Activated CD8-positive, alpha-beta T cell treated with anti-CD3 and anti-CD28 coated beads, Interleukin-2, amount 10 ng/mL, durations not matched to agents 7 days and 5 days (primary cell): ENCODE measurements at places on chromosomes 5 and 9. TPM values are rescaled to one million over a fixed set of nuclear protein-coding genes. Genes with fewer than 3 reads are reported as not detected.

- H3K4me3 ChIP-seq = no peak overlapping the region
- H3K27me3 ChIP-seq = no peaks in the 10 kb centered on the region
- H3K4me1 ChIP-seq = no peaks in the 10 kb centered on the region
- no peak overlapping the region for H3K27ac ChIP-seq
- H3K36me3 ChIP-seq = no peaks in the 10 kb centered on the region
Observed at GRCh38 chr5:143495110-143495509, 91.6 kb upstream of the NR3C1 start.

- no peaks in the 10 kb centered on the region for H3K4me1 ChIP-seq
- peaks cover 24% of the 10 kb centered on the region for H3K27me3 ChIP-seq
- no peak overlapping the region for H3K4me3 ChIP-seq
Observed at GRCh38 chr5:115343855-115344254, 47.4 kb upstream of the CCDC112 start.

- no peak overlapping the region for H3K4me3 ChIP-seq
- H3K36me3 ChIP-seq = no peaks in the 10 kb centered on the region
- no peaks in the 10 kb centered on the region for H3K27me3 ChIP-seq
- H3K4me1 ChIP-seq = no peaks in the 10 kb centered on the region
- H3K27ac ChIP-seq = no peak overlapping the region
Observed at GRCh38 chr9:108673386-108673785, 182.4 kb downstream of the ACTL7B start.

- H3K27ac ChIP-seq = no peak overlapping the region
- H3K27me3 ChIP-seq = no peaks in the 10 kb centered on the region
- DNase-seq = no peak
- H3K4me3 ChIP-seq = no peak overlapping the region
- no peaks in the 10 kb centered on the region for H3K36me3 ChIP-seq
Observed at GRCh38 chr5:51983161-51983560, 599.9 kb downstream of the ISL1 start.

DNA sequence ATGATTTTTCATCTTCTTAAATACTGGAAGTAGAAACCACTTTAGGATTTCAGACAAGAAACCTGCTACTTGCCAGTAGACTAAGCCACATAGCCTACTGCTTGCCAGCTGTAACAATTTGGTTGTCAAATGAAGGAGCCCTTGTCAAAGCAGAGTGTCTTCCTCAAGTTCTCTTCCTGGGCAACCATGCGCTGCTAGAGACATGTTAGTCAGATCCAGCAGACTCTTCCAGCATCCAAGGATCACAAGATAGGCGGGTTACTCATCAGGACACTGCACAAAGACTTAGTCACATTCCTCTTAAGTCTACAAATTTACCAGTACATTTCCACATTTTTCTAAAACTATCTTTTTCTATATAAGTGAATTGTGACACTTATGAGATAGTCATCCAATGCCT is 24.4 kb downstream of the SKIC3 start:
- no peak overlapping the region for H3K27ac ChIP-seq
- no peaks in the 10 kb centered on the region for H3K27me3 ChIP-seq

- H3K27ac ChIP-seq = no peak overlapping the region
- no peaks in the 10 kb centered on the region for H3K36me3 ChIP-seq
- no peak overlapping the region for H3K4me3 ChIP-seq
- H3K27me3 ChIP-seq = no peaks in the 10 kb centered on the region
Observed at GRCh38 chr9:116844621-116845020, 157.5 kb downstream of the TRIM32 start.

DNA sequence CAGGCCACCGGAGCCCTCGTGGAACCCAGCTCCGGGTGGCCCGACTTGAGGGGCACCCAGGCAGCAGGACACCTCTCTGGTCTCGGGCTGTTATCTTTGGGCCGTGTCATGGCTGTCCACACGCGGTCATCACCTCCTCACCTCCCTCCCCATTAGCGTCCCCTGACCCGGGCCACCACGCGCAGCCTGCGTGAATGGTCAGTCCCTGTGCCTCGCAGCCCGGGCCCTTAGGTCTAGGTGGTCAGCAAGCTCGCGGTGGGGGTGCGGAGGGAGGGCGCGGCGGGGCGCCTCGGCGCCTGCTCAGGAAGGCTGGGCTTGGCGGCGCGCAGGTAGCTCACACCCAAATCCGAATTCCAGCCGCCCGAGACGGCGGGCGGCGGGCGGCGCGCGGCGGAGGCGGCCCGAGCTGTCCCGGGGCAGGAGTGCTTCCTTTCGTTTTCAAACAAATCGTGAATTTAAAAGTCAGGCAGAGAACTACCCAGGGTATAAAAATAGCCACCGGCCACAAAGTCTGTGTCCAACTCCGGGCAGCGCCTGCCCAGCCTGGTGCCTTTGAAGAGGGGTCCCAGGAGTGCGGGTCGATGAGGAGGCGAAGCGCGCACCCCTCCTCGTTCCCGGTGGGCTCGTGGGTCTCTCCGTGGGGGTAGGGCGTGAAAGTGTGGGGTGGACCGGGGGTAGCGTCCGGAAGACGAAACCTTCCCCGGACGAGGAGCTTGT is 1.0 kb upstream of the RXRA start:
- peak overlapping the region; percentile 50 for H3K4me3 ChIP-seq
- DNase-seq = no peak
- H3K27me3 ChIP-seq = peaks cover 37% of the 10 kb centered on the region

DNA sequence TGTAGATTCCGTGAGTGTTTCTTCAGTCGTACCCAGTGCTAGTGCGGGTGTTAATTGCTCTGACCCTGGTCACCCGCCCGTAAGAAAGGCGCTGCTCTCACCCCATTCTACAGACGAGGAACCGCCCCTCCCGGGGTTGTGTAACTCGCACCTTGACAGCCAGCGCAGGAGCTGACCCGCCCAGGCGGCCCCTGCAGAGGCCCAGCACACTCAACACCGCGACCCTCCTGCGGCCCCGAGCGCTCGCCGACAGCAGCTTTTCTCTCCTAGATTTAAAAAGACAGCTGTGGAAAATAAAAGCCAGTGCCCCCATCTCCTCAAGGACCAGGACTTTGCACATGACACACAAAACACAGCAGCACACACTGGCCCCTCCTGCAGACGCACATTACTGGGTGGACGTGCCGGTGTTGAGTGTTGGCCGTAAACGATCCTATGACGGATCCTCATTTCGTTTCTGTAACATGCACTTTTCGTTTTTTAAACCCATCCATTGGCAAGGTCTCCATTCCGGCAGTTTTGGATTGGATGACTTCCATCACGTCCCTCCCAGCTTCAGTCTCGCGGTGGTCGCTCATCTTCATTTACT is 22.9 kb downstream of the OR2V2 start:
- H3K27ac ChIP-seq = peak overlapping the region; percentile 67
- peaks cover 9% of the 10 kb centered on the region for H3K36me3 ChIP-seq
- H3K4me3 ChIP-seq = peak overlapping the region; percentile 63
- peaks cover 41% of the 10 kb centered on the region for H3K27me3 ChIP-seq
- H3K4me1 ChIP-seq = peaks cover 70% of the 10 kb centered on the region
- no peak for DNase-seq

DNA sequence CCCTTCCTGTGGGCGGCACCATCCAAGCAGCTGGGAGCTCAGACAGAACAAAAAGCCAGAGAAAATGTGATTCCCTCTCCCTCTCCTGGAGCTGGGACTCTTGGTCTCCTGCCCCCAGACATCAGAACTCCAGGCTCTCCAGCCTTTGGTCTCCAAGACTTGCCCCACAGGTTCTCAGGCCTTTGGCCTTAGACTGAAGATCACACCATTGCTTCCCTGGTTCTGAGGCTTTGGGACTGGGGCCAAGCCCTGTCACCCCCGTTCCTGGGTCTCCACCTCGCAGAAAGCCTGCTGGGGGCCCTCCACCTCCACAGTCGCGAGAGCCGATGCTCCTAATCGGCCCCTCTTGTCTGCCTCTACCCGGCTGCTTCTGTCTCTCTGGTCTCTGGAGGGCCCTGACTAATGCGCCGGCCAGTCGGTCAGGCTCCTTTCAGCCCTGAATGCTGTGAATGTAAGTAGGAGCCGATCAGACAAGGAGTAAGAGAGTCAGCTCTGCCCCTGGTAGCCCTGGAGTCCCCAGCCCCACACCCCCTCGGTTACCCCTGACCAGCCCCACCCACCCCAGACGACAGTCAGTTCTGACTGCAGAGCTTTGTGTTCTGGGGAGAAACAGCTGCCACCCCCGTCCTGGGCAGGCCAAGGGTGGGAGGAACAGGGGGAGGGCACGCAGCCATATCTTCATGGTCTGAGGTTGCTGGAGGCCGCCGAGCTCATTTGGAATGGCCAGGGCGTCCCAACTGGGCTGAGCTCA is 57.5 kb downstream of the VAV2 start:
- no peaks in the 10 kb centered on the region for H3K4me1 ChIP-seq
- DNase-seq = no peak
- no peak overlapping the region for H3K27ac ChIP-seq
- H3K4me3 ChIP-seq = no peak overlapping the region

- no peak overlapping the region for H3K4me3 ChIP-seq
- no peaks in the 10 kb centered on the region for H3K4me1 ChIP-seq
- H3K36me3 ChIP-seq = no peaks in the 10 kb centered on the region
- H3K27me3 ChIP-seq = no peaks in the 10 kb centered on the region
Observed at GRCh38 chr5:149408252-149409099, 29.4 kb upstream of the IL17B start.

DNA sequence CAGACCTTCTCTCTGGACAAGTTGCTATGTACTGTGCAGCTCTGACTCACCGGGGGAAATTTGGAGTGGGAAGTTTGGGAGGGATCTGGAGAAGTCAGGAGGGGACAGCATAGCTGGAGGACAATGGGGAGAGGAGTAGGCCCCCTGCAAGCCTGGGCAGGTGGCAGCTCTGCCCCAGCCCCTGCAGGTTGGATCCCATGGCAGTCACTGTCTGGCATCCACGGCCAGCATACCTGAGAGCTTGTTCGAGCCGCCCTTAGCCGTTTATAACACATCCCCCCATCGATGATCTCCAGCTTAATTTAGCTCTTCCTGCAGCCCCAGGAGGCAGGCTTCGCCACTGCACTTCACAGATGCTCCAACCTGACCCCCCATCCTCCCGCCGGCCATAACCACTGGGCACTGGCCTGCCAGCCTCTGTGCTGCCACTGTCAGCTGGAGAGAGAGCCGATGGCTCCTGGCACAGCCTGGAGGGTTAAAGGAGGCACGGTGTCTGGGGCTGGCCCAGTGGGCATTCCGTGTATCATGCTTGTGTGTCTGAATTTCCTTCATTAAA is 57.7 kb upstream of the RNU6ATAC start:
- DNase-seq = no peak
- H3K36me3 ChIP-seq = no peaks in the 10 kb centered on the region
- H3K27ac ChIP-seq = no peak overlapping the region
- no peak overlapping the region for H3K4me3 ChIP-seq

GRCh38 chr9:70020991-70021571 is 22.6 kb upstream of the MAMDC2 start:
- no peak for DNase-seq
- no peak overlapping the region for H3K27ac ChIP-seq
- peaks cover 5% of the 10 kb centered on the region for H3K27me3 ChIP-seq

DNA sequence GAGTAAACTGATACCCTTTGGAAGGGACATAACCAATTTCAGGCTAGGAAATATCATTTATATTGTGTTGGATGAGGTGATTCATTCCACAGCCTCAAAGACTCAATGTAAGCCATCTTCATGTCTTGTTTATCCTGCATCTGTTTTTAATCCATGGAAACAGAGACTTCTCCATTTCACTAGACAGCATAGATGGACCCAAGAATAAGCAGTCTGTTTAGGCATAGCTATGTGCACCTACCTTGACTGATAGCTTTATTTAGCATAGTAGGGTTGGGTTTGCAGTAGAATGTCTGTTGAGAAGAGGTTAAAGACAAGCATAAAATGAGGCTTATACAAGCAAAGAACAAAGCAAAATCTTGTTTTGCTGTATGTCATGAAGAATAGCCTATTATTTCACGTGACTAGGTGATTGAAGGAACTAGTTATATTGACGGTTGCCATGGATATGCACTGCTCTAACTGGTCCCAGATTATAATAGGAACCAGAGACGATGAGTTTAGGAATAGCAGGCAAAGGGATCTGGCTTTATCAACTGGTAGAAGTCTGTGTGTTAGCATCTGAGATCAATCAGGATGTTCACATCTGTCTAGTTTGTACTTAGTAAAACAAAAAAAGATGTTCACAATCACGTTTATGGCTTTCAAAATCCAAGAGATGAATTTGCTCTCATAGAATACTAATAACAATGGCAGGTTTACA is 154.8 kb upstream of the KLF9 start:
- no peaks in the 10 kb centered on the region for H3K27me3 ChIP-seq
- DNase-seq = no peak
- H3K27ac ChIP-seq = no peak overlapping the region
- no peaks in the 10 kb centered on the region for H3K36me3 ChIP-seq
- peaks cover 31% of the 10 kb centered on the region for H3K4me1 ChIP-seq

DNA sequence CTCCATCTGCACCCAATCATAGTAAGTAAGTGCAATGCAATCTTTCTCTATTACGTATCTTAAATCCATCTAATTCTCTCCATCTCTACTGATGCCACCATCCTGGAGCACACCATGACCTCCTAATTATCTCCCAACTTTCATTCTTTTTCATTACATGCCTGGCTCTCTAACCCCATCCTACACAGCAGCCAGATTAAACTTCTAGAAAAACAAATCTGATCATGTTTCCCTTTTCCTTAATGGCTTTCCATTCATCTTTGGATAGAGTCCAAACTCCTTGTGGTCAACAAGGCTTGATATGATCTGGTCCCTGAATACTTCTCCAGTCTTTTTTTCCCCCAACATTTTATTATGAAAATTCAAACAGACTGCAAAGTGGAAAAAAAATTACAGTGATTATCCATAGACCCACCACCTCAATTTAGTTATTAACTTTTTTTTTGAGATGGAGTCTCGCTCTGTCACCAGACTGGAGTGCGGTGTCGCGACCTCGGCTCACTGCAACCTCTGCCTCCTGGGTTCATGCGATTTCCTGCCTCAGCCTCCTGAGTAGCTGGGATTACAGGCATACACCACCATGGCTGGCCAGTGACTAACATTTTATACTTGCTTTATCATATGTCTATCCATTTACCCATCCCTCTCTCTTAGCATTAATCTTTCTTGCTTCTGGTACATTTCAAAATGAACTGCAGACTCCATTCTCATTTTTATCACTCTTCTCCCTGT is 5.2 kb downstream of the PPP2R2B start:
- peaks cover 16% of the 10 kb centered on the region for H3K4me1 ChIP-seq
- no peak overlapping the region for H3K4me3 ChIP-seq
- no peaks in the 10 kb centered on the region for H3K36me3 ChIP-seq
- peaks cover 21% of the 10 kb centered on the region for H3K27me3 ChIP-seq
- no peak for DNase-seq

- H3K4me1 ChIP-seq = no peaks in the 10 kb centered on the region
- H3K4me3 ChIP-seq = no peak overlapping the region
- H3K36me3 ChIP-seq = peaks cover 2% of the 10 kb centered on the region
Observed at GRCh38 chr5:36215910-36216309, 25.8 kb downstream of the NADK2 start.

GRCh38 chr9:121815084-121815483 is 163.7 kb downstream of the DAB2IP start:
- H3K4me1 ChIP-seq = no peaks in the 10 kb centered on the region
- no peaks in the 10 kb centered on the region for H3K27me3 ChIP-seq
- no peaks in the 10 kb centered on the region for H3K36me3 ChIP-seq
- no peak overlapping the region for H3K27ac ChIP-seq
- no peak for DNase-seq

- DNase-seq = no peak
- no peak overlapping the region for H3K4me3 ChIP-seq
- H3K4me1 ChIP-seq = no peaks in the 10 kb centered on the region
- no peaks in the 10 kb centered on the region for H3K36me3 ChIP-seq
Observed at GRCh38 chr5:1208221-1208742, 6.9 kb downstream of the SLC6A19 start.

- no peaks in the 10 kb centered on the region for H3K27me3 ChIP-seq
- no peak for DNase-seq
- no peaks in the 10 kb centered on the region for H3K36me3 ChIP-seq
- no peak overlapping the region for H3K27ac ChIP-seq
- no peaks in the 10 kb centered on the region for H3K4me1 ChIP-seq
Observed at GRCh38 chr5:128579639-128580038, 41.6 kb upstream of the FBN2 start.

Gene SLCO6A1
- total RNA-seq = not detected

Gene SPATA31A3
- not detected for total RNA-seq

Gene NRG2
- total RNA-seq = not detected
